ENCODE measurements at places on chromosomes 2 and 18.

- no peak for DNase-seq
Measured at GRCh38 chr2:3476321-3476984, 42.9 kb downstream of the ADI1 start.

DNA sequence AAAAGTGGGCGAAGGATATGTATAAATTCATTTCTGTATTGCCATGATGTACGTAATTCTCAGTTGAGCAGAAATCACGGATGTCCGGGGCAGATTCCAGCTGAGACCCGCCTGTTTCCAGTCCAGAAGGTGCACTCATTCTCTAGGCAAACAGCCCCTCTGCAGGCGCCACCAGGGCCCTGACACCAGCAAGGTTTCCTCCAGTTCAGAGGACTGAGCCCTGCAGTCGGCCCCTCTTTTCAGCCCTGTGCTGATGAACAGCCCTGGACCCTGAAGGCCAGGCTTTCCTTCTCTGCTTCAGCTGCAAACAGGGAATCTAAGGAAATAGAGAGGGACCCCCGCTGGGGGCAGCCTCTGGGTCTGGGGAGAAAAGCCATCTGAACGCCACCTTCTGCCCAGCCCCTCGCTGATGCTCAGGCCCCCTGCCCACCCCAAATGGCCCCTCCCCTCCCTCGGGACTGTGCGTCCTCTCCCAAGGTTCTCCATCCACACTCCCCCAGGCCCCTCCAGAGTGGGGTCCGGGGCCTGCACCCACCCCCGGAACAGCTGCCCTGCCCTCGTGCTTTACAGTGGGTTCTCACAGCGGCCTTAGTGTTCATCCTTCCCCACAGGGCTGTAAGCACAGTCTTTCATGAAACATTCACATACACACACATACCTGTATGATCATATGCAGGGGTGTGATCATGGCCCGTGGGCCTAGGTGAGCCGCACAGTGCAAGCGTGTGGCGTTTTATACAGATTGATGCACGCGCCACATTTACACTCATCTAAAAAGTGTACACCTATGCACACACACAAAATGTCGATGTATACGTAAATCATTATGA, 12.1 kb downstream of the COPS9 start:
- no peak for DNase-seq

- DNase-seq = no peak
Measured at GRCh38 chr2:179277429-179278196, 13.0 kb upstream of the SESTD1 start.

DNA sequence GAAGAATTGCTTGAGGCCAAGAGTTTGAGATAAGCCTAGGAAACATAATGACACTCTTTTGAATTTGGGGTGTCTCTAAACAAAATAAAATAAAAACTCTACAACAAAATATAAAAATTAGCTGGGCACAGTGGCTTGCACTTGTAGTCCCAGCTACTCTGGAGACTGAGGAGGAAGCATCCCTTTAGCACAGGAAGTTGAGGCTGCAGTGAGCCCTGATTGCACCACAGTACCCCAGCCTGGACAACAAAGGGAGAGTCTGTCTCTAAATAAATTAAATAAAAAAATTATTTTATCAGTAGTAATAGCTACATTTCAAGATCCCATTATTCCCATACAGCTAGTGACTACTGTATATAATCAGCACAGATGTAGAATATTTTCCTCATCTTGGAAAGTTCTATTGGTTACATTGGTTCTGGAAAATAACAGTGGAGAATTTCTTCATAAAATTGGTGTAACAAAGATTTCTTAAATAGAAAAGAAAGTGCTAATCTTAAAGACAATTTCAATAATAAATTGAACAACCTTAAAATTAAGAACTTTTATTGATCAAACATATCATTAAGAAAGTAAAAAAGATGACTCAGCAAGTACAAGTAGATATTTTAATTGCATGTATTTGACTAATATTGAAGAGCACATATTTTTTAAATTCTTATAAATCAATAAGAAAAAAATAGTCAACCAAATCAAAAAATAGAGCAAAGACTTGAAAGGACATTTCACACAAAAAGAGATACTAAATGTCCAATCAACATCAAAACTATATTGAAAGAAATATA, 90.4 kb upstream of the KYNU start:
- DNase-seq = no peak

DNA sequence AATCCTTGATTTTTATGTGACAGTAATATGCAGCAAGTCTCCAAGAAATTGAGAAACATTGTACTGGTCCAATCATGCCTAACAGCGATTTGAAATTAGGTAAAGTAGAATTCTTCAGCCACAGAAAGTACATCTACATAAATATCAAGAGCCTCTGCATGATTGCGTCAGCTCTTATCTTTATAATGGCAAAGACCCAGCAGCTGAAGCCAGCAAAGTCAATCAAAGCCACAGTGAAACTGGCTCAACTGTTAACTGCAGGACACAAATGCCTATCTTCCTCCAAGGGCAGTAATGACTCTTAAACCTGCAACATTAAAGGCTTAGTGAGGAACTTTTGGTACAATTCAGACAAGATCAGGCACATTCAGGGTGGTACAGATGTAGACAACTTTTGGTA, 102.5 kb downstream of the BARD1 start:
- no peak for DNase-seq

GRCh38 chr18:33839452-33840211, 261.6 kb downstream of the ASXL3 start:
- no peak for DNase-seq

DNA sequence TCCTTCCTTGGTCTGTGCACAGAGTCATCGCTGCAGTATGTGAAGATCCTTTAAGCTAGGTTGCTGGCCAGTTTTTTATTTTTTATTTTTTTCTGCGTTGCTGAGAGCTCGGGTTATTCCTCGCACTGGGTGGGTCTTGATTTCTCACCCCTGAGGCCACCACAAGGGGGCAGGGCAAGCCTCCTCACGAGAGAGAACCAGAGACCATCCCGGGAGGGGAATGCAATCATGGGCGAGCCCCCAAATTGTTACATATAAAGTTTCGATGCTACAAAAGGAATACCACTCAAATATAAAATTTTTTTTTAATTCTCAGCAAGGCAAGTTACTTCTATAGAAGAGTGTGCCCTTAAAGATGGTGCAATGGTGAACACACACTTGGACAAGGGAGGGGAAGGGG, 24.9 kb downstream of the HTR2B start:
- DNase-seq = no peak

- no peak for DNase-seq
Measured at GRCh38 chr2:36670881-36671595, 25.5 kb upstream of the VIT start.

GRCh38 chr18:57131782-57132181, 15.1 kb upstream of the BOD1L2 start:
- DNase-seq = no peak

DNA sequence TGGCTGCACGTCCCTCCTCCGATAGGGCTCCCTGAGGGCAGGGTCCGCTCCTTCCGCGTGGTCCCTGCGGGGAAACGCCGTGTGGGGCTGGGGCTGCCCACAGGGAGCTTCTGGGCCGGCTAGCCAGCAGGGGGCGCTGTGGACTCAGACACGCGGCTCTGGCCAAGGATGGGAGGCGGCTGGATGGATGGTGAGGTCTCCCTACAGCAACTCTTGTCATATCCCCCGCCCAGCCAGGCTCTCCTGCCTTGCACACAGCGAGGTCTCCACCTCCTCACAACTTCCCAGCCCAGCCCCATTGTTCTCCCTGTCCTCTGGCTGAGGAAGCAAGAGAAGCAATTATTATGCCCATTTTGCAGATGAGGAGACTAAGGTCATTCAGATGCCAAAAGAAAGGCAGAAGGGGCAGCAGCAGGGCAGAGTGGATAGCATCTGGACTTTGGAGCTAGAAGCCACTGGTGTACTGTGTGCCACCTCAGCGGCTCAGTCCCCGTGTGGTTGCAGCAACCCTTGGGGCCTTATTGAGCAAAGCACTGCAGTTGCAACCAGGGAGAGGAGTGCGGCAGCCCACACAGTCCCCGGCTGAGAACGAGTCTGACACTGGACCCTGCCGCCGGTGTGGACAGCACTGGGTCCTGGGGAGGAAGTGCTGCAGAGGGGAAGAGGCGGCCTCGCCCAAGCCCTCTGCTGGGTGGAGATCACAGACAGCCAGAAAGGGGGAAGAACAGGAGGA, 99.0 kb downstream of the ZFP36L2 start:
- peak; percentile 81 for DNase-seq

DNA sequence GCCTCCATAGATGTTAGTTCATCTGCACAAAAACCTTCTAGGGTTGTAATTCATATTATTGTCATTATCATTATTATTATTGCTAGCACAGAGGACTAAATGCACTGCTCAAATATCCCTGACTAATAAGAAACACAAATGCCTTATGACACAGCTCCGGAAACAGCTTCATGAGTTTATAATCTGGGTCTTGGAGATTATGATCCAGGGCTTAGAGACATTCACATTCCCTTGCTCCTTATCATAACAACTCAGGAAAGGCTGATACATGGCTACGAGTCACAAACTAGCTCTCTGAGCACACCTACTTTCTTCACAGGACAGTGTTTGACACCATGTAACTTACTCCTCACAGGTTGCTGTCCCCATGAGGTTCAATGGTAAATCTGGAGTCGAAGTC, 102.2 kb upstream of the TTC39C start:
- no peak for DNase-seq

- DNase-seq = no peak
Measured at GRCh38 chr2:239669181-239669898, 268.5 kb upstream of the HDAC4 start.

DNA sequence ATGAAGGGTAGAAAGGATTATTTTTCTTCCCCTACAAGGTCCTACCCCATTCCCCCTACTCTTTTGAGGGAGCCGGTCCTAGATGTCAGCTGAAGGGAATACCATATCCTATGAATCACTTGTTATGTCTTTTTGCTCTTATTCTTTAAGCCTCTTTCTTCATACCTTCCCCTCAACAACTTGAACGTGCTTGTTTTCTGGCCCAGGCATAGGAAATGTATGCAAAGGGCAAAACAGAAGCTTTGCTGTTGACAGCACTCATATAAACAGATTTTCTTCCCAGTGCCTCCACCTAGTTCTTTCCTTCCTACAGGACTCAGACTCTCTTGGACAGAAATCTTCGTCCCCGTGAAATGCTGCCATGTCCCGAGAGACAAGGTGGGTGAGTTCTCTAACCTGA, 64.6 kb downstream of the TMEM17 start:
- no peak for DNase-seq

DNA sequence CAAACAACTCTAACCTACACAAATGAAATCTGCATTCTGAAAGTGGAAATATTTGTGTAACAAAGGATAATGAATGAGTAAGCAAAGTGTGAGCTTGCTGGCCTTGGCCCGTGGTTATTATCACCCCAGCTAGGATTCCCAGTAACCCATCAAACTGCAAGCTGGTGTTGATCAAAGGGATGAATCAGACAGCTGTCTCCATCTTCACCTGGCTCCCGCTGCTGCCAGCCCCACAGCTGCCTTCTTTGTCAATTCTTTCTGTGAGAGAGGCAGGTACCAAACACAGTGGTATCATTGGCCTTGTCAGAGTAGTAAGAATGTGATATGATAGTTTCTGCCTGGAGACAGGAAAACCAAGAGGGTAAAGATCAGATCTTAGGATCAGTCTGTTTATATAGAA, 25.2 kb upstream of the RGPD4 start:
- DNase-seq = no peak

DNA sequence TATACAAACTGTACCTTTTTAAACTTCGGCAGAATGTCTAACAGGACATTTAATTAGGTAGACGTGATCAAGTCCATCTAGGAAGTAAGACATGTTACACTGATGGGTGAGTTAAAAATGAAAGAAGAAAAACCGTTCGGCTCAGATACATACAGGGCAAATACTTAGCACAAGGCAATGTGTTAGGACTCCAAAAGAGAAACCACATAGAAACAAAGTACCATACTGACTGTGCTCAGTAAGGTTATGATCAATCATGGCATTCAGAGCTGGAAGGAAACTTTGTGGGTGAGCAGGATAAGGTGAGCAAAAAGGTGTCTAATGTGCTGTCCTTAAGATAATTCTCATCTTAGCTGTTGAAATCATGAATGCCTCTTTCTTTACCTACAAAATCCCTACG, 211.9 kb downstream of the STK39 start:
- DNase-seq = no peak

- DNase-seq = no peak
Measured at GRCh38 chr18:11658989-11659388, 30.1 kb upstream of the GNAL start.

GRCh38 chr2:190354003-190354690, 10.8 kb downstream of the INPP1 start:
- DNase-seq = no peak

- DNase-seq = no peak
Measured at GRCh38 chr2:162300266-162300665, 18.2 kb downstream of the IFIH1 start.

GRCh38 chr2:1769703-1770422, 25.5 kb upstream of the PXDN start:
- DNase-seq = peak; percentile 26

GRCh38 chr2:102514061-102514785, 41.2 kb downstream of the SLC9A4 start:
- DNase-seq = no peak

DNA sequence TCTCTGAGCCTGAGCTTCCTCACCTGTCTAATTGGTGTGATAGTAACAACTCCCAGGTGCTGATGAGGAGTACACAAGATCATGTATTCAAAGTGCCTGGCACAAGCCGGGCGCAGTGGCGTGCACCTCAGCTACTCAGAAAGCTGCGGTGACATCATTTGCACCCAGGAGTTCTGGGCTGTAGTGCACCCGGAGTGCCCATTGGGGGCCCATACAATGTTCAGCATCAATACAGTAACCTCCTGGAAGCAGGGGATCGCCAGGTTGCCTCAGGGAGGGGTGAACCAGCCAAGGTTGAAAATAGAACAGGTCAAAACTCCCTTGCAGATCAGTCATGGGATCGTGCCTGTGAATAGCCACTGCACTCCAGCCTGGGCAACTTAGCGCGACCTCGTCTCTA, 11.2 kb upstream of the C1QL2 start:
- no peak for DNase-seq

DNA sequence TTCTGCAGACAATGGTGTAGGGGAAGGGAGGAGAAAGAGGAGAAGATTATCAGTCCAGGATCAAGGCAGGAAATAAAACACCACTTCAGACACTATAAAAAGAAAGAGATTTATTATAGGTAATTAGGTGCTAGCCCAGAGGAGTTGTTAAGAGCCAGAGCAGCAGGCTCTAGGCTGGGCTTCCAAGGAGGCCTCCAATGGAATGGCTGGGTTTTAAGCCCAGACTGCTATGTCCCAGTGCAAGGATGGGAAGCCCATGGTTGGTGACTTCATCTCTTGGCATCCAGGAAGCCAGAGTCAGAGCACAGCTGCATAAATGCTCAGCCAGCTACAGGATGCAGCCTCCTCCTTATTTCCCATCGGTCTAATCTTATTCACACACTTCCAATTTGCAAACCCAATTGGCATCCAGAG, 95.6 kb downstream of the LAMA3 start:
- no peak for DNase-seq

DNA sequence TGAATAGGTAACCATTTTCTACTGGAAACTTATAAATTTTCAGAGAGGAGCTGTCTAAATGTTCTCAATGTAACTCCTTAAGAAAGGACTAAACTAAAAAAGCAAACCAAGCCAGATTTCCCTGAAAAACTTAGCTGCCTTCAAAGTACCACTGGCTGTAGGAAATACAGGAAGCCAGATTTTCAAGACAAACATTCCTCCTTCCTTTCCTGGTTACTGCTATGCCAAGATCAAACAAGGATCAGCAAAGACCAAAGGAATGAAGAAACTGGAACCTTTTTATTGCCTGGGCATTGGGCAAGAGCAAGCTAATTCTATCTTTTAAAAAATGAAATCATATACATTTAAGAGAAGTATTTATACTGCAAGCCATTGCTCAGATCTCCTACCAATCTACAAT, 212.7 kb downstream of the DYM start:
- no peak for DNase-seq

Data from stimulated activated CD4-positive, alpha-beta T cell treated with anti-CD3 and anti-CD28 coated beads, Interleukin-2, amount 100 ng/mL, for 4 hours (primary cell).